ENCODE measurements at places on chromosomes 6 and 20. TPM values are rescaled to one million over a fixed set of nuclear protein-coding genes. Genes with fewer than 3 reads are reported as not detected.

MAS1 gene
- not detected for total RNA-seq

RNF217 gene
- total RNA-seq = 3.1 TPM

HSPA1L gene
- 2.1 TPM for total RNA-seq

PRND gene
- total RNA-seq = not detected

PRRT1 gene
- total RNA-seq = not detected

CEP85L gene
- total RNA-seq = 34.2 TPM

HIVEP1 gene
- 63.8 TPM for total RNA-seq

ADGRG6 gene
- total RNA-seq = 0.07 TPM

PRICKLE4 gene
- not detected for total RNA-seq

RAD21L1 gene
- total RNA-seq = not detected

- H3K4me1 ChIP-seq = no peaks in the 10 kb centered on the region
- peaks cover 11% of the 10 kb centered on the region for H3K27me3 ChIP-seq
- no peak overlapping the region for H3K4me3 ChIP-seq
- DNase-seq = no peak
Measured at GRCh38 chr6:25700761-25701160, 48.7 kb downstream of the SCGN start.

GRCh38 chr6:22068561-22069305 lies 228.1 kb downstream of the PRL start:
- no peaks in the 10 kb centered on the region for H3K27me3 ChIP-seq
- peaks cover 71% of the 10 kb centered on the region for H3K4me1 ChIP-seq
- peak overlapping the region; percentile 59 for H3K4me3 ChIP-seq
- peak; percentile 13 for DNase-seq

DNA sequence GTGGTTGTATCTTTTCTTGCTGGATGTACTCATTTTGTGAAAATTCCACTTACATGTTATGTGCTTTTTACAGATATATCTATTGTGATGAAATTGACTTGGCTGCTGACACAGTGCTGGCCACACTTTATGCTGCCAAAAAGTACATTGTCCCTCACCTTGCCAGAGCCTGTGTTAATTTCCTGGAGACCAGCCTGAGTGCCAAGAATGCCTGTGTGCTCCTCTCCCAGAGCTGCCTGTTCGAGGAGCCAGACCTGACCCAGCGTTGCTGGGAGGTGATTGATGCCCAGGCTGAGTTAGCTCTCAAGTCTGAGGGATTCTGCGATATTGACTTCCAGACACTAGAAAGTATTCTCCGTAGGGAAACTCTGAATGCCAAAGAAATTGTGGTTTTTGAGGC lies 4.9 kb downstream of the BTBD3 start:
- H3K36me3 ChIP-seq = peaks cover 6% of the 10 kb centered on the region
- DNase-seq = no peak
- no peak overlapping the region for H3K27ac ChIP-seq
- peaks cover 2% of the 10 kb centered on the region for H3K4me1 ChIP-seq

GRCh38 chr6:46357591-46357990 lies 133.7 kb downstream of the RCAN2 start:
- no peaks in the 10 kb centered on the region for H3K4me1 ChIP-seq
- no peaks in the 10 kb centered on the region for H3K36me3 ChIP-seq
- no peak for DNase-seq
- no peak overlapping the region for H3K27ac ChIP-seq

- no peaks in the 10 kb centered on the region for H3K36me3 ChIP-seq
- H3K27me3 ChIP-seq = peaks cover 18% of the 10 kb centered on the region
- peaks cover under 1% of the 10 kb centered on the region for H3K4me1 ChIP-seq
- DNase-seq = no peak
- H3K27ac ChIP-seq = no peak overlapping the region
Measured at GRCh38 chr6:33716890-33717632, 5.6 kb upstream of the UQCC2 start.

DNA sequence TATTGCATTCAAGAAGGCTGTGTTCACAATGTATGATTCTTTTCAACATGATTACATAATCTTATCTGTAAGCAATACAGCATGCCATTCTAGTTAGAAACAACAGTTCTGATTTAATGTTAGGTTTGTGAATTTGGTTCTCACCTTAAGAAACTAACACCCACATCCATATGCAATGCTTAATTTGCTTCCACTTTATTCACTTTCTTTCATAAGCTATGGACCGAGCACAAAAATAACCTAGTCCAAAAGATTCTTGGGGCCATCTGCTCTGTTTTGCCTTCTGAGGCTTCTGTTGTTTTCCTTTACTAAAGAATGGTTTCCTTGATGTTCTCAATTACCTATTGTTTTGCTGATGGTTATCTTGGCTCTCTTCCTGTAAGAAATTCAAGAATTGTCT lies 258.2 kb downstream of the EYS start:
- no peaks in the 10 kb centered on the region for H3K27me3 ChIP-seq
- no peak overlapping the region for H3K4me3 ChIP-seq
- H3K36me3 ChIP-seq = no peaks in the 10 kb centered on the region
- no peak overlapping the region for H3K27ac ChIP-seq
- H3K4me1 ChIP-seq = no peaks in the 10 kb centered on the region
- no peak for DNase-seq

- H3K4me1 ChIP-seq = peaks cover 10% of the 10 kb centered on the region
- peaks cover 45% of the 10 kb centered on the region for H3K27me3 ChIP-seq
- H3K27ac ChIP-seq = no peak overlapping the region
Measured at GRCh38 chr6:77462359-77463307, 658 bp downstream of the HTR1B start.

DNA sequence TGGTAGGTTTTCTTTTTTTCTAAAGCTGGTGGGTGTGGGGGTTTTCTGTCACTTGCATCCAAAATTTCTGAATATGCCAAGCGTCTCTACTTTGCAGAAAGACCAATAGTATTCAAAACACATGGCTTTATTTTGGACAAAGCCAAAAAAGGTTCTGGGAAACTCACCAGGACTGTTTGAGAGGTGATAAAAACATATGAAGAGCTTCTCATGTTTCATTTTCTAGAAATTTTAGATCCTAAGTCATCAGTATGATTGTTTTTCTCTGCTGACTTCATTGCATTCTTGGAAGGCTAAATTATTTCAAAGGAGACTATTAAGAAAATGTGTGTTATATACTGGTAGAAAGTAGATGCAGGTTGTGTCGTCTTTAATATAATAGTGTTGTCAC lies 51.3 kb downstream of the GCLC start:
- peaks cover 5% of the 10 kb centered on the region for H3K27me3 ChIP-seq
- H3K4me1 ChIP-seq = peaks cover 21% of the 10 kb centered on the region
- DNase-seq = no peak
- no peak overlapping the region for H3K4me3 ChIP-seq
- no peaks in the 10 kb centered on the region for H3K36me3 ChIP-seq

GRCh38 chr6:152100183-152100618 lies 292.7 kb downstream of the ESR1 start:
- peaks cover 3% of the 10 kb centered on the region for H3K27me3 ChIP-seq
- no peak overlapping the region for H3K27ac ChIP-seq
- H3K36me3 ChIP-seq = no peaks in the 10 kb centered on the region
- no peak overlapping the region for H3K4me3 ChIP-seq
- H3K4me1 ChIP-seq = peaks cover 3% of the 10 kb centered on the region
- DNase-seq = no peak

- no peak for DNase-seq
- H3K27me3 ChIP-seq = no peaks in the 10 kb centered on the region
- H3K4me3 ChIP-seq = peak overlapping the region; percentile 92
- H3K36me3 ChIP-seq = peaks cover 17% of the 10 kb centered on the region
- H3K27ac ChIP-seq = peak overlapping the region; percentile 94
- H3K4me1 ChIP-seq = peaks cover 41% of the 10 kb centered on the region
Measured at GRCh38 chr6:31821301-31822035, 6.1 kb upstream of the HSPA1B start.

GRCh38 chr6:25975923-25976560 lies 13.4 kb downstream of the TRIM38 start:
- H3K4me1 ChIP-seq = peaks cover 34% of the 10 kb centered on the region
- no peak for DNase-seq
- no peak overlapping the region for H3K4me3 ChIP-seq
- peaks cover 86% of the 10 kb centered on the region for H3K36me3 ChIP-seq
- peak overlapping the region; percentile 49 for H3K27ac ChIP-seq
- no peaks in the 10 kb centered on the region for H3K27me3 ChIP-seq

DNA sequence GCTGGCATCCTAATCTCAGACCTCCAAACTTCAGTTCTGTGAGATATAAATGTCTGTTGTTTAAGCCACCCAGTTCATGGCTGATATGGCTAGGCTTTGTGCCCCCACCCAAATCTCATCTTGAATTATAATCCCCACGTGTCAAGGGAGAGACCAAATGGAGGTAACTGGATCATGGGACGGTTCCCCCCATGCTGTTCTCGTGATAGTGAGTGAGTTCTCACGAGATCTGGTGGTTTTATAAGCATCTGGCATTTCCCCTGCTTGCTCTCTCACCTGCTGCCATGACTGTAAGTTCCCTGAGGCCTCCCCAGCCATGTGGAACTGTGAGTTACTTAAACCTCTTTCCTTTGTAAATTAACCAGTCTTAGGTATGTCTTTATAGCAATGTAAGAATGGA lies 56.7 kb downstream of the KIAA0319 start:
- H3K4me3 ChIP-seq = no peak overlapping the region
- H3K27me3 ChIP-seq = peaks cover 19% of the 10 kb centered on the region
- no peak overlapping the region for H3K27ac ChIP-seq

DNA sequence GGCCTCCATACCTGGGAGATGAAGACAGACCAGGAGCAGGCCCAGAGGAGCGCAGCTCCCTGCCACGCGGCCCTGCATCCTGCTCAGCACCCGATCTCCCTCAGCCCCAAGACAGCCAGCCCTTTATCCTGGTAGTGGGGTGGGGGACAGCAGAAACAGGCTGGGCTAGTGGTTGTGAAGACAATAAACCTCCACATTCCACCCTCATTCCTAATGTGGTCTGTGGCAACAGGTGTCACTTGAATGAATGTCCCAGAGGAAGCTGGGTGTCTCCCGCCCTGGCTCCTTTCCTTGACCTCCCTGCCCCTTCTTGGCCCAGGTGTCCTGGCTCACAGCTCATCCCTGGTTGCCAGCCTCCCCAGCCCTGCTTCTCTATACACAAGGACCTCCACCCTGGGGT lies at the start of gene C6orf15:
Gene C6orf15 (minus strand): TSS at position 98 of the 400 bp plus-strand sequence. CDS start 20 bp downstream, at position 78.
- H3K4me1 ChIP-seq = no peaks in the 10 kb centered on the region
- DNase-seq = no peak
- no peaks in the 10 kb centered on the region for H3K36me3 ChIP-seq
- H3K4me3 ChIP-seq = no peak within 1 kb of the TSS
- H3K27ac ChIP-seq = no peak within 1 kb of the TSS

GRCh38 chr20:9422321-9423057 lies 91.9 kb upstream of the LAMP5 start:
- H3K36me3 ChIP-seq = no peaks in the 10 kb centered on the region
- no peak overlapping the region for H3K4me3 ChIP-seq
- H3K27ac ChIP-seq = no peak overlapping the region
- DNase-seq = no peak

DNA sequence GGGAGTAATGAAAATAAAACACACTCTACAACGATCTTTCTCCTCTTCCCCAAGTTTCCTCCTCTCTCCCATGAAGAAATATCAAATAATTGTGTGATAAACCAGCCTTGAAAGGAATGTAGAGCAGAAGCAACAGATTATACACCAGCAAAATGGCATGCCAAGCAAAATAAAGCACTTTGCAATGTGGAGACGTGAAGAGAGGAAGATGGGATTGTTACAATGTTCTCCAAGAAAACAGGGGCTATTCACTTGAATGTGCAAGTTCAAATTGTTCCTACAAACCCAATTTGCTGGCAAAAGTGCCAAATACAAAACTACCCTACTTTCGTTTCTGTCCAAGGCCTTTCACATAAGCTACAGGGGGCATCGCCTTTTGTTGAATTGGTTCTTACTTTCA lies 185.1 kb downstream of the PDE7B start:
- H3K27me3 ChIP-seq = peaks cover 4% of the 10 kb centered on the region
- no peak for DNase-seq
- no peak overlapping the region for H3K4me3 ChIP-seq
- H3K36me3 ChIP-seq = peaks cover 17% of the 10 kb centered on the region

GRCh38 chr6:22001396-22002027 lies 295.3 kb downstream of the PRL start:
- H3K27ac ChIP-seq = no peak overlapping the region
- H3K4me1 ChIP-seq = peaks cover 27% of the 10 kb centered on the region
- no peaks in the 10 kb centered on the region for H3K36me3 ChIP-seq
- DNase-seq = no peak

GRCh38 chr20:35060168-35060567 lies 32.4 kb downstream of the TRPC4AP start:
- H3K36me3 ChIP-seq = peaks cover 75% of the 10 kb centered on the region
- peaks cover 63% of the 10 kb centered on the region for H3K4me1 ChIP-seq
- no peak overlapping the region for H3K27ac ChIP-seq
- H3K27me3 ChIP-seq = no peaks in the 10 kb centered on the region
- DNase-seq = no peak
- no peak overlapping the region for H3K4me3 ChIP-seq

DNA sequence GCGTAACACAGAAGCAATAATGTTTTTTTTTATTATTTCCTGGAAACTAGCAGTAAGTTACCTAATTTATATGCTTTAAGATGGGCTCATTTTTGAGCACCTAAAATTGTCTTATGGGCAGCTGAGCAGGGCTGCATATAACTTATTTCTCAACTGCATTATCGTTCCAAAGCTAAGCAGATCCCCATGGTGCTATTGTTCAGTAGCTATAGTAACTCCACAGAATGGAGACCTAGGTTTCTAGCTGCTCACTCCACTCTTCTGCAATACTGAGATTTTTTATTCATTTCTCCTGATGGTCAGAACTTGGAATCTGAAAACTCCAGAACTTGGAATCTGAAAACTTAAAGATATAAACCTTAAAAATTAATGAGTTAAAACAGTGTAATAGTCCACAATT lies 18.7 kb downstream of the CRISP1 start:
- H3K4me1 ChIP-seq = no peaks in the 10 kb centered on the region
- no peak overlapping the region for H3K4me3 ChIP-seq
- no peaks in the 10 kb centered on the region for H3K27me3 ChIP-seq
- no peak for DNase-seq

GRCh38 chr6:17116117-17116440 lies 14.2 kb downstream of the STMND1 start:
- H3K36me3 ChIP-seq = no peaks in the 10 kb centered on the region
- no peaks in the 10 kb centered on the region for H3K4me1 ChIP-seq

DNA sequence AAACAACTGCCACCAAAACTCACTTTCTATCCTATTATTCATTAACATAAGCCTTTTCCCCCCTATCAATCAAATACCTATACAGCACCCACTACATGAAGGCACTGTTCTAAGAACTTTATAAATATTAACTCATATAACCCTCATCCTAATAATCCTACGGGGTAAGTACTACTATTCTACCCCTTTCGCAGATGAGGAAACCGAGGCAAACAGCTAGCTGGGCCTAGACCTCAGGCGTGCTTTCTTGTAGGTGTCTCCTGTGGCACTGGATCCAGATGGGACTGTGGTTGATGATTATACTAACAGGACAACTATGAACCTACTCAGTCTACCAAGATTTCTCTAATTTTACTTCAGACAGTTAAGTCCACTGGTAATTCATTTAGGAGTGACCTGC lies 131.6 kb downstream of the ZMYND8 start:
- peaks cover 5% of the 10 kb centered on the region for H3K4me1 ChIP-seq
- H3K4me3 ChIP-seq = no peak overlapping the region
- no peaks in the 10 kb centered on the region for H3K27me3 ChIP-seq
- peaks cover 64% of the 10 kb centered on the region for H3K36me3 ChIP-seq
- no peak for DNase-seq

DNA sequence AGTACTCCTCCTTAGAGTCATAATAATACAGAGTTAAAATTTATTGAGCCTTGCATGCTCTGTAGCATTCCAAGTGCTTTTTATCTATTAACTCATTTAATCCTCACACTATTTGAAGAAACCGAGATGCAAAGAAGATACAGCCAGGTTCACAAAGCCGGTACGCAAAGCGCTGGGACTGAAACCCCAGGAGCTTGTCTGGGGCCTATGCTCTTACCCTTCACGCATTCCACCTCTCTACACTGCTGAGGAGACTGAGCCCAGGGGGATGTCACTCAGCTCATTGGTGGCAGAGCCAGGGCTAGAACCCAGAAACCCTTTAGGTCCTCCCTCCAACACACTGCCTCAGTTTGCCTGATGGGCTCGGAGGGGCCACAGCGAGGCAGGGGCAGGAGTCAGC lies 19.7 kb upstream of the MRPS18A start:
- H3K36me3 ChIP-seq = no peaks in the 10 kb centered on the region
- no peak overlapping the region for H3K27ac ChIP-seq
- no peak overlapping the region for H3K4me3 ChIP-seq
- peaks cover 24% of the 10 kb centered on the region for H3K27me3 ChIP-seq

All from activated T-helper 2 cell treated with anti-CD3 and anti-CD28 coated beads, Interferon-gamma antibody, Interleukin-2, Interleukin-4, amounts not matched to agents 10 μg/mL and 5 μg/mL and 100 μg/mL, durations not matched to agents 14 hours and 24 hours and 36 hours (primary cell).